Myocyte (in vitro differentiated cells): ENCODE measurements at places on chromosomes 2 and 18. TPM values are rescaled to one million over a fixed set of nuclear protein-coding genes. Genes with fewer than 3 reads are reported as not detected.
A peak's percentile ranks its signal among the peaks of the same experiment; 100 is the strongest.

- no peak for DNase-seq
Measured at GRCh38 chr2:70380621-70381020, 78.8 kb upstream of the FAM136A start.

GRCh38 chr2:96954011-96954846 is 32.2 kb downstream of the FAM178B start:
- DNase-seq: peak; percentile 78

DNA sequence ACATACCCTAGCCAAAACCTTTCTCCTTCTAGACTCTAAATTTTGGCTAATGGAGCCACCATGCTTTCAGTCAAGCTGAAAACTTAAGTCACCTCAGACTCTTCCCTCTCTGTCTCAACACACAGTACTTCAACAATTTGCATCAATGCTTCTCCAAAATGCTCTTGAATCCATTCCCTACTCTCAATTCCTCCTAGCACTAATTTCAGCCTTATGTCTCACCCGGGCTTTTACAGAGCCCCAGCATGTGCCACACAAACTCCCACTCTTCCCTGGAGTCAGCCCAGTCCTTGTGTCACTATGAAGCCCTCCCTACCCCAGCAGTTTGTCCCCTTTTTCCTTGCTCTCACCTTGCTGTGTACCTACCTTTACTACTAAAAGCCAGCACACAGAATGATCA is 38.7 kb downstream of the AAK1 start:
- DNase-seq: no peak

DNA sequence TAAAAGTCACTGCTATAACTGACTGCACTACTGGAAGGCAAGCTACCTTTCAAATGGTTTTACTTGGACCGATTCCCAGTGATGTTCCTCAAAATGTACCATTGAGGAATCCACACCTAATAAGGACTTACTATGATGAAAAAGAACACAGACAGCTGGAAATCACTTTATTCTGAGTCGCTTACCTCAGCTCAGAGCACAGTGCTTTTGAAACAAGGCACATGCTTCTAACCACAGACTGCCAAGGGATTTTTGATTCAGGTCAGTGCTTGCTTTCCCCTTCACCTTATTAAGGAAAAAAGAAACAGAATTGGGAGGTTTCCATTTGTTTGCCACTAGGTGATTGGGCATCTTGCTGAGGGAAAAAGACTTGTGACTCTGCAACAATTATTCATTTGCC is 707.5 kb upstream of the FSHR start:
- no peak for DNase-seq

DNA sequence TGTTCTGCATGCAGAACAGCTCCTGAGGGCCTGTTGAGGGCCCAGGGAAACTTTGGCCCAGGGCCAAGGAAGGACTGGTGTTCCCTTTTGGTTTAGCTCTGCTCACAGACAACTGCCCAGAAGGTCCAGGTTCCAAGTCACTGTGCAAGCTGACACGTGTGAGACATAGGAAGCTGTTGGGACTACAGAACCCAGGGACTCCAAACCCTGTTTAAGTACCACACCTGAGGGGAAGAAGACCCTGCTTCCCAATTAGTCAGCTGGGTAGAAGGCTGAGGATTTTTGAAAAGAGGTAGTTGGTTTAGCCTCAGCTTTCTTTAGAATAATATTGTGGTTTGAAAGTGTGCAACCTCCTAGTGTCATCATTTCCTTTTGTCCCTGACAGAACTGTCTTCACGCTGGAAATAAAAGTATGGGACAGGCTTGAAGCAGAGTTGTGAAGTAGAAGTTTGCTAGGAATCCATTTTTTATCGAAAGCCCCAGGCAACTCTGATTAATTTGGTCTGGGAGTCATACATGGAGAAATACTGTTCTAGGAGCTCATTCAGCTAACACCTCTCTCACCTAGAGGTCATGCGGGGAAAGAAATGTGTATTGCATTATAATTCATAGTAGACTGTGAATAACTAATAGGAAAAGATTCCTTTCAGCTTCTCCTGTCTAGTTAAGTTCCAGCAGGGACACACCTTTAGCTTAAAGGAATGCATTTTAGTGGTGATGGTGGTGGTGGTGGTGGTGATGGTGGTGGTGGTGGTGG is 19.9 kb upstream of the IL1RL1 start:
- DNase-seq: peak; percentile 10

The POTEI gene
- not detected in 2 replicates for total RNA-seq
